Body of pancreas (tissue), 4 donors: ENCODE measurements at places on chromosomes 1 and 21. TPM values are rescaled to one million over a fixed set of nuclear protein-coding genes. Genes with fewer than 3 reads are reported as not detected.

DNA sequence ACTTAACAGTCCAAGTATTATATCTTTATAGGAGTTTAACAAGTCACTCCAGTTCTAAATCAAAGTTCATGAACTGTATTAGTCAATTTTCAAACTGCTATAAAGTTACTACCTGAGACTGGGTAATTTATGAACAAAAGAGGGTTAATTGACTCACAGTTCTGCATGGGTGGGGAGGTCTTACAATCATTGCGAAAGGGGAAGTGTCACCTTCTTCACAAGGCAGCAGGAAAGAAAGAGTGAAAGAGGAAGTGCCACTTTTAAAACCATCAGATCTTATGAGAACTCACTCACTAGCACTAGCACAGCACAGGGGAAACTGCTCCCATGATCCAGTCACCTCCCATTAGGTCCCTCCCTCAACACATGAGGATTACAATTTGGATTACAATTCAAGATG lies 70.0 kb downstream of the CLCA4 start:
- no peak for DNase-seq

- no peak for DNase-seq
Observed at GRCh38 chr1:2237773-2238172, 9.7 kb downstream of the SKI start.

OR6N1 gene
- total RNA-seq = not detected

- DNase-seq = no peak
Observed at GRCh38 chr1:118986555-118987467, 1.3 kb downstream of the TBX15 start.

GRCh38 chr1:30877205-30877912 lies 31.2 kb downstream of the SDC3 start:
- DNase-seq = peak; percentile 36

GRCh38 chr1:226357416-226357815 lies 48.5 kb upstream of the LIN9 start:
- no peak for DNase-seq

DNA sequence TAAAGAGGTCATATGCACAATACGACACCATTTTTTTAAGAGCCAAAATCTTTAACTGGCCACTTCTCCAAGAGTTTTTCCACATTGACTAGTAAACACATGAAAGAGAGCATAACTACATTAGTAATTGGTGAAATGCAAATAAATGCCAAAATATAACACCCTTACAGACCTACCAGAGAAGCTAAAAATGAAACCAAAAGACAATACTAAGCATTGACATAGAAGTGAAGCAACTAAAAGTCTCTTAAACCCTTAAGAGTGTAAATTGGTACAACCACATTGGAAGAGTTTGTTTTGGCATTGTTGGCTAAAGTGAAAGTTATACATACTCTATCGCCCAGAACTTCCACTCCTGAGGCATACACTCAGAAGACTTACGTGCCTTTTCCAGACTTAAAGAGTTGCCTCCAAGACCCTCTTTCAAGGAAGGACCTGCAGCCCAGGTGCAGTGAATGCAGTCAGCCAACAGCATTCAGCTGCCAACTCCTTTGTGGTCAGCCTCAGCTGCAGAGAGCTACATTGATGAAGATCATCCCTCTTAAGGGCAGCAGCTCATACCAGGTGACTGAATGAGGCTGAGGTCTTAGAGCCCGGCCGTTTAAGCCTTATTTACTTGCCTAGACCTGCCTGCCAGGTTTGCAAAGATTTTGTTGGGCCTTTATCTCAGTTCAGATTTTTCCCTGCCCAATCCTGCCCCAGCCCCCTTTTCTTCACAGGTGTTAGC lies 839.1 kb upstream of the ADGRL2 start:
- DNase-seq = no peak

GRCh38 chr1:205172729-205173366 lies 38.7 kb downstream of the DSTYK start:
- DNase-seq = no peak
